ENCODE measurements at places on chromosomes 3 and 15.

- no peak for DNase-seq
Measured at GRCh38 chr3:155316426-155316825, 22.9 kb upstream of the STRIT1 start.

GRCh38 chr3:8489278-8489792, 12.3 kb upstream of the LMCD1 start:
- no peak for DNase-seq

- DNase-seq, result no peak
Measured at GRCh38 chr3:186532598-186533072, 11.5 kb downstream of the CRYGS start.

GRCh38 chr15:34818526-34818925, 23.2 kb upstream of the ACTC1 start:
- no peak for DNase-seq

DNA sequence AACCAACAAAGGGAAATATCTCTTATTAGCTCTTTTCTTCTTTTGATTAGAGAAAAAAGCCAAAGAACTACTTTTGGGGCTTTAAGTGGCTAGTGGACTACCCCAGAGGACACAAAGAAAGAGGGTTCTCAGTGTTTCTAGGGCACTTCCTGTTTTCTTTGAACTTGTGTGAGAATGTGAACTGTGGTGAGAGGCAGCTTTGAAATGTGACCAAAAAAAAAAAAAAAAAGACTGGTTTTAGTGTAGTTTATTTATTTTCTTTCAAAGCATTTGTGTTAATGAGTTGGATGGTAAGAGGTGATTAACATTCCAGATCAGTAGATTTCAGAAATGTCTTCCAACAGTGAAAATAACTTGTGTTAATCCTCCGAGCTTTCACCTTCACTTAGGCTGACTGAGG, 32.4 kb downstream of the SELENOT start:
- no peak for DNase-seq

DNA sequence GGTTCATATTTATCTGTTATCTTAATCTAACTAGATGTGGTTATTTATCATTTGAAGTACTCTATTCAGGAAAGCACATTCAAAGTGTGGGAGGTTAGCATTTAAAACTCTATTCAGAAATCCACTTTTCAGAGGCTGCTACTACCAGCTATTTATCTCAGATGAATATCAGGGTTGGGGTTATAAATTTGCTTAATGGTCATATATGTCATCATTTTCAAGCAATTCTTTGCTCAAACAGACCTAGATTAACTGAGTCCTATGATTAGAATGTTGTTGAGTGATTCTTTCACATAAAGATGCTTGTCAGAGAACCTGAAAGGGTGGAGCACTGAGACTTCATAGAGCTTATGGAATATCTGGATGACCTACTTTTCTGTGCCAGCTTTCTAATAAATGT, 436.9 kb upstream of the TGFBR2 start:
- DNase-seq, result no peak

- no peak for DNase-seq
Measured at GRCh38 chr3:128310286-128311058, 156.2 kb downstream of the DNAJB8 start.

GRCh38 chr15:67082007-67082536, 16.7 kb downstream of the SMAD3 start:
- no peak for DNase-seq

DNA sequence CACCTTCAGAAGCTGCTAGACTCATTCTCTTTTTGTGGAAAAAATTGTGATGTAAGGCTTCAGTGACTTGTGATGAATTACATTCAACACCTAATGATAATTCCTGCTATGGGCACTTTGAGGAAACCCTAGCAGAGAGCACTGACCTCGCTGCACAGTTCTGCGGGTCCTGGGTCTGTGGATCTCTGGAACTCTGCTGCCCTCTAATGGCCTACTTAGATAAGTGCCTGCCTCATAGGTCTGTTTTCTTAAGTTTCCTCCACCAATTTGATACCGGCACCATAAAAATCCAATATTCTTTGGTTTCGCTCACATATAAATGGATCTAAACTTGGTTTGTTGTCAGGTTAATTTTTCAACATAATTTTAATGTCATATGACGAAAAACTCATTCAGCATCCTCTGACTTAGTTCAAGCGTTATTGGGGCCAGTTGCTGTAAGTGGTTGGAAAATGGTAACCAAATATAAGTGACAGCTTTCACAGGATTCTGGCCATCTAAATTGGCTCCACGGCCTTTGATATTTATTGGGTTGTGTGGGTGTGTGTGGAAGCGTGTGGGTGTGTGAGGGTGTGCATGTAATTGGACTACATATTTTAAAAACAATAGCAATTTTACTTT, 10.4 kb downstream of the SLITRK3 start:
- peak; percentile 42 for DNase-seq

DNA sequence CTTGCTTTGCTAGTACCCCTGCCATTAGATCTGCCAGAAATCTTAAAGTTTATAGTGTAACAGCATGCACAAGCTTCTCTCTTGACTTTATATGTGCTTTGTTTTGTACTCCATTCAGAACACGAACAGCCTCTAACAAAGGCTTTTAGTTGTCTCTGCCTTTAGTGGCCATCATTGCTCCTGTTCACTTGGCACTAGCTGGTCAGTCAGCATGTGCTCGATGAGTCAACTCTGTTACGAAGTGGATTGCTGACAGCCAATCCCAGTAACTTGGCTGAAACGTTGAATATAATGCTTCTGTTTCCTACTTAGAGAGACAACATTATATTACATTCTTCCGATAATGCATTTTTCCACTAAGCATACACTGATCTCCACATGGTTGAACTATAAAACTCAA, 349.2 kb downstream of the NAALADL2 start:
- no peak for DNase-seq

DNA sequence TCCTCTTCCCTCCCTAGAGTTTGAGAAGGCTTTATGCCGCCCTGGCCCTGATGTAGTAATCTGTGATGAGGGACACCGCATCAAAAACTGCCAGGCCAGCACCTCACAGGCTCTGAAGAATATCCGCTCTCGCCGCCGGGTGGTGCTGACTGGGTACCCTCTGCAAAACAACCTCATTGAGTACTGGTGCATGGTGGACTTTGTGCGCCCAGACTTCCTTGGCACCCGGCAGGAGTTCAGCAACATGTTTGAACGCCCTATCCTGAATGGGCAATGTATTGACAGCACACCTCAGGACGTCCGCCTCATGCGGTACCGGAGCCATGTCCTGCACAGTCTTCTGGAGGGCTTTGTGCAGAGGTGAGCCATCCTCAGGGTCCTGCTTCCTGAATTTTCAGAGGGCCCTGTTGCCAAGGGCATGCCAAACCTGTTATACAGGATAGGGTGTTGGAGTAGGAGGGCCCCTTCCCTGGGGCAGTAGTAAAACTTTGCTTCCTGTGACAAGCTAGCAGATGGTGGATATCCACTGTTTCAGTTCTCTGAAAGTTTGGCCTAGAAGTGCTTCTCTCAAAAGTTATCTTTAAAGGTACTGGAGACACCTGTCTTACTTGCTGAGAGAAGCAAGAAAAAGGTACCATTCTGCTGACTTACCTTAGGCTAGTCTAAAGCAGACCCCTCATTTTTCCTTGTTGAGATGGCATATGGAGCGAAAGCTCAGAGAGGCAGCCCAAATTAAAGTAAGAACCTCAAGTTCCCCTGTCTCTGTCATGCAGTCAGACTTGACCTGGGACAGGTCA, 33.7 kb upstream of the TEX264 start:
- DNase-seq, result no peak

DNA sequence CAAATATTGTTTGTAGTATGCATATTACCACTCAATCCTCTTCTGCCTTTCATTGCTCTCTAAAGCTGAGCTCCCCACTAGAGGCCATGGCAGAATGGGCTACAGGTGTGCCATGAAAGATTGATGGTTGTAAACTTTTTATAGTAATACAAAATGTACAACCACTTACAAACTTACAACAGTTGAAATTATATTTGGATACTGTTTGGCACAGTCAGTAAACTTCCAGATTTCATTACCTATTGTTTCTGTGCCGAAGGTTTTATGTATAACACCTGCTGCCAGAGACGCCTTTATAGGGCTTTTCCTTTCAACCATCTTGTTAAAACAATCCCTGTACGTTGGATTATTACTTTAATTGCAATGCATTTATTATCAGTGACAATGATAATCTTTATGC, 7.0 kb downstream of the ROPN1 start:
- no peak for DNase-seq

DNA sequence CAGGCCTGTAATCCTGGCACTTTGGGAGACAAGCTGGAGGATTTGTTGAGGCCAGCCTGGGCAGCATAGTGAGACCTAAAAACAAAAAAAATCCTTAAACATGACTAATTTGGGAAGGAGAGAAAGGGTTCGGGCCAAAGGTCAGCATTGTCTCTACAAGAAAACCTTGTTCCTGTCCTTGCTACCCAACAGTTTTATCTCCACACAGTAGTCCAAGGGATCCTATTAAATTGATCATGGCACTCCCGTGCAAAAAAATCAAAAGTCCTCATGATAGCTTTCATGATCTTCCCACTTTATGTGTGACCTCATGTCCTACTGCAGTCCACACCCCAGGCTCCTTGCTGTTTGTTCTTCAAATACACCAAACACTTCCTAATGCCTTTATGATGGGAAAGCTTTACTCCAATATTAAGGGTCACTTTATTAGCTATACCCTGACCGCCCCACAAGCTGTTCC, 4.2 kb downstream of the RPL15 start:
- no peak for DNase-seq

- DNase-seq, result no peak
Measured at GRCh38 chr3:72950801-72951200, 45.8 kb upstream of the PPP4R2 start.

GRCh38 chr3:55607844-55608243, 120.7 kb upstream of the WNT5A start:
- DNase-seq, result no peak

GRCh38 chr15:48470096-48470495, 138.9 kb downstream of the DUT start:
- no peak for DNase-seq

All from NCI-H1436 (cell line).